Bronchial epithelial cell (primary cell): ENCODE measurements at places on chromosomes 16 and 17.
A peak's percentile ranks its signal among the peaks of the same experiment; 100 is the strongest.

- DNase-seq = no peak
Observed at GRCh38 chr16:4685776-4686496, 7.4 kb upstream of the NUDT16L1 start.

GRCh38 chr16:11869353-11870228 lies 18.2 kb upstream of the RSL1D1 start:
- no peak for DNase-seq

- no peak for DNase-seq
Observed at GRCh38 chr17:11300738-11301137, 59.7 kb downstream of the SHISA6 start.

DNA sequence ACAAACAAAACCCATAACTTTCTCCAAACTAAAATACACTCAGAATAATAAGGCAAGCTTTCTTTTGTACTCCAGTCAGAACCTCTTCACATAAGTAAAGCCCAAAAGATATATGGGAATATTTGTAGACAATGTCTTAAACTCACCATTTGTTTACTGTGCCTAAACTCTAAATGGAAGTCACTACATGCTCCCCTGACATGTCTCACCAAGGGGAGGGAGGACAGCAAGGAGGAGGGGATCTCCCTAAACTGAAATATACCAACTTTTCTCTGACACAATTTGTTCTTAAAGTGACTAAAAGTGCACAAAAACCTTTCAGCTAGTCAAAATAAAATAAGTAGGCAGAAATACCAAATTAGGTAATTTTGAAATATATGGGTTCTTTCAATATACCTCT lies 38.5 kb downstream of the GRB7 start:
- no peak for DNase-seq

DNA sequence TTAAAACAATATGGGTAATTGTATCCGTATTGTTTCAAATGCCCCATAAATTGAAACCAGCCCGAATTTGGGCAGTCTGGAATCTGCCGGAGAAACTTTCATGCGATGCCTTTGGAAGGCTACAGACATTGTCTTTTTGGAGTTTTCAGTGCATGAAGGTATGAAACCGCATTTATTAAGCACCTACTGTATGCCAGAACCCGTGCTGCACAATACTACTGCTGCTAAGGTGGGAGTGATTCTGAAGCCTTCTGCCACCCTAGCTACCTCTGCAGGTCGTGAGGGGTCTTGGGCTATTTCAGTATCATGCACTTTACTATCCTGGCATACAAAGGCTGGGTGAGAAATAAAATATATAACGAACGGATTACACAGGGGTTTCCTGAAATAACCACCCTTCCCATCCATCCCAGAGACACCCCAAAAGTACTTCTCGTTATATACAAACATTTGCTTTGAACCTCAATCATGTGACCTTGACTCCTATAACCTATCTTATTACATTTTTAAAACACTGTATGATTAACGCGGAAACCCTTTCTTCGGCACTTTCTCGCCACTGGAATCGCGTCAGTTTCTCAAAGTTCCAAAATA lies 1.0 kb upstream of the MSI2 start:
- no peak for DNase-seq

DNA sequence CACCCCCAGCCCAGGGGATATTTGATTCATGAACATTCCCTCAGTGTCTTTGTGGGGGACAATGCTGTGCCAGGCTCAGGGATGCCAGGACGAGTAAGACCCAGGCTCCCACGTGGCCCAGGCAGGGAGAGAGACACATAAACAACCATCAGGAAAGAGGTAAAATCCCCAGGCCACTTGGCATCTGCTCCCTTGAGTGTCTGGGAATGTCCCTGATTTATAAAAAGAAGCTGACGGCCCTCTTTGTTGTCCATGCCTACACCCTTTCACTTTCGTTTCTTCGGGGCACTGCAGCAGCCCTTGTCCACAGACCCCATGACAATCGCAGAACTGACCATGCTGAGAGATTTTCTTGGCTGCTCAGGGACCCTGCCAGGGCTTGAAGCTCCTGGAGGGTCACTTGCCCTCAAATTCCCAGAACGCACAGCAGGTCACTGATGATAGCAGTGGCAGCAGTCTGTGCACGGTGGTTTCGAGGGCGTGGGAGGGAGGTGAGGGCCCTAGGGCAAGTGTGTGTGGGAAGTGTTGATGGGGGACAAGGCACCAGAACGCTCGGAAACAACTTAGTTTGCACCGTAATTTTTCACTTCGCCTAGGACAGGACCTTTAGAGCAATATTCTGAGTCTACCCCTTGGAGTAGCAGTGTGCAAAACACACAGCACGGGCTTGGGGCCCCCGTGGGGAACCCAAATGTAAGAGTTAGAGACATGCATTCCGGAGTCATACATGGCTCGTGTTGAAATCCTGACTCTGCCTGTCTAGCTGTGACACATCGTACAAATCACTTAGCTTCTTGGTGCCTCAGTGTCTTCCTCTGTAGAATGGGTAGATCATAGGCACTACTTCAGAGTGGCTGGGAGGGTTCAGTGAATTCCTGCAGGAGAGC lies 4.7 kb downstream of the NOD2 start:
- peak; percentile 47 for DNase-seq

- no peak for DNase-seq
Observed at GRCh38 chr17:49986396-49987289, 8.4 kb downstream of the DLX3 start.

DNA sequence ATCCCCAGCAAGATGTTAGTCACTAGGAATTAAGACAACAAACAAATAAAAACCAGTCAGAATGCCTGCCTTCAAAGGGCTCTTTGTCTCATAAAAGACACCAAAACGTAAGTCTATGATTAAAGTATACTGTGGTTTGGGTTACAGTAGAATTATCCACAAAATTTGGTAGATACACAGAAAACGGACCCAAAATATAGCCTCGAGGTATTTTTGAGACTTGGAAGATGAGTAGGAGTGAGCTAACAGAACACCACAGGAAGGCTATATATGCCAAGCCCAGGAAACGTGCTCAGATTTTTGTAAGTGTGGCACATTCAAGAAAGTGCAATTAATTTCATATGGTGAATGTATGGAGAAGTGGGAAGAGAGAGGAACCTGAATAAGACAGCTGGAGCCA lies 831.4 kb downstream of the CDH11 start:
- no peak for DNase-seq

DNA sequence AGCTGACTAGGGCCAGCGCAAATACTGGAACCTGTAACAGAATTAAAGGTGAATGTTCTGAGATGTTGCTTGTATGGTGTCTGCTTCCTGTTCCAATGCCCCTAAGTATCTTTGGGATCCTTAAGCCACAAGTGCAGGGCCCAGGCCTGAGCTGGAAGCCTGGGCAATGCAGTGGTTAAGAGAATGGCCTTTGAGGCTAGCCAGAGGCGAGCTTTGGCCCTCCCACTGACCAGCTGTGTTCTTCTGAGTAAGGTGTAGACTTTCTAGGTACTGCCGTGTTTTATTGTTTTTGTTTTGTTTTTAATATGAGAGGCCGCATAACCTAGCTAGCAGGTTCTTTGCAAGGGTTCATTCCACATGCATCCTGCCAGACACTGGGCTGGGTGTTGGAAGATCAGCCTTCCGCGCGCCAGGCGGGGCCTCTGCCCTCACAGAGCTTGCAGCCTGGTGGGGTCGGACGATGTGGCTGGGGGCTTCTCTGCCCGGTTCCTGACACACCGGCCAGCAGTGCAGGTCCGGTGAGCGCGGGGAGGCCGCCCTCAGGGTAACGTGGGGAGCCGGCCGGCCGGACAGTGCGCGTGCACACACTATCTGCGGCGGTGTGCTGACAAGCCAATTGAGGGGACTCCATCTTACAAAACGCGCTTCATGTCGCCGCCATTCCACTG lies 551 bp upstream of the MLX start:
- DNase-seq = no peak

DNA sequence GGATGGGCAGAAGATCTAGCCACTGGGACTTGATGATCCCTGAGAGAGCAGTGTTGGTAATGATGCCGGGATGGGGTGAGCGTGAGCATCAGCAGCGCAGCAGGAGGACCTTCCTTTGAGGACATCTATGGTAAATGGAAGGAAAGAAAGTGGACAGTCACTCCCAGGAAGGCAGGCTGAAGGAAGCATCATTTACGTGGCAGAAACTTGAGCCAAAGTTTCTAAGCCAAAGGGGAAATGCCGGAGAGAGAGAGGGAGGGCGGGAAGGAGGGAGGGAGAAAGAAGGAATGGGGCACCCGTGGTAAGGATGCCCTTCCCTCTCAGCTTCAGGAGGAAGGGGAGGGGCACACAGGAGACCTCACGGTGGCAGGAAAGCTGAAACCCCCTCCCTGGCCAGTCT lies 86.3 kb upstream of the CACNG5 start:
- no peak for DNase-seq

DNA sequence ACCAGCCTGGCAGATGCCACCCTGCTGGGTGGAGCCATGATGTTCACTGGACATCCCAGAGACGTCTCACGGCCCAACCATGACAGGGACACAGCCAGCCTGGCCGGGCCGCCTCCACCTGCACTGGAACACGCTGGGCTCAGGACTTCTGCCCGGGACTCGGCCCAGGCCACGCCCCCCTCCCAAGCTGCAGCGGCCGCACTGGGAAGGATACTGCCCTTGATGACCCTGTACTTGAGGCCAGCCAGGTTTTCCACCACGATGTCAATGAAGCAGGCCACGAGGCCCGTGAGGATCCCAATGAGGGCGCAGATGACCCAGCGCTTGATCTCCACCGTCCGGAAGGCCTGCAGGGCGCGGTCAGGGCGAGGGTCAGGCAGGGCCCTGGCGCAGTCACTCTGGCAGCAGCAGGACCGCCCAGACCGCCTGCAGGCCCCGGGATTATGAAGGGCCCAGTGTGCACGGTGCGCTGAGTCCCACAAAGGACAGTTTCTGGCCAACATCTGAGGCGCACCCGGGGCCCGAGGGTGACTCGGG lies 14.2 kb downstream of the CLCN7 start:
- DNase-seq = no peak

DNA sequence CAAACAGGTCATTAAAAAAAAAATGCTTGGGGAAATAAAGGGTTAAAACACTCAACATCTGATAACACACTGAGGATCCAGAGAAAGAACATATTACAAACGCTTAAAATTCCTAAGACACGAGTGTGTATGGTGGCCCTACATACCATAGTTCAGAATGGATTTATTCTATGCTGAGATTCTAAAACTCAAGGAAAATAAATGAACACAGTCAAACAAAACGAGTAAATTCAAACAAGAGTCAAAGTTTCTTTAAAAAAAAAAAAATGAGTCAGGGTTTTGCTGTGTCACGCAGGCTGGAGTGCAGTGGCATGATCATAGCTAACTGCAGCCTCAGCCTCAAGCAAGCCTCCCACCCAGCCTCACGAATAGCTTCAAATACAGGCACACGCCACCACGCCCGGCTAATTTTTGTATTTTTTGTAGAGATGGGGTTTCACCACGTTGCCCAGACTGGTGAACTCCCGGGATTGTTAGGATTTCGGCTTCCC lies 17.4 kb downstream of the CRK start:
- peak; percentile 21 for DNase-seq

DNA sequence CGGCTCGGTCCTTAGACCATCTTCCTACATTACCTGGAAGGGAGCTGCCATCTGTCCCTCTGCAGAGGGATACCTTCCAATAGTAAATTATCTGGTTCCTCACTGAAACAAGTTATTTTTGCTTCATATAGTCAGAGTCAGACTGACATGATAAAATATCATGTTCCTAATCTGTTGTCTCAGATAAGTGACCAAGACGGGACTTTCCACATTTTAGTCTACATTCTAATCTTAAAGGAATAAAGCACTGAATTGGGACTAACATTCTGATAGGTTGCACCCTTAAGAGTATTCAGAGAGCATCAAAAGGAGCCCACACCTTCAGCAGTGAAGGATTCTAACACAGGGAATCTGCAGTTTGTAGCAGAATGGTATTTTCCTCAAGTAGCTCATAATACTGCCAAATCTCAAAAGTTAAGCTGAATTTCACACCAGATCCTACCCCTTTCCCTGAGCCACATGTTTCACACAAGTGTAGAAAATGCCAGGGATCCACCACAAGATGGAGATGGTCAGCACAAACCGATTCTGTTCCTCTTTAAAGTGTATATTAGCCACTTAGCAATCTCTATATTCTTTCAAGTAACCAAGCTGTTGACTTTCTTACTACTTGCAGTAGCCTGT lies 13.4 kb downstream of the GINS2 start:
- DNase-seq = no peak

DNA sequence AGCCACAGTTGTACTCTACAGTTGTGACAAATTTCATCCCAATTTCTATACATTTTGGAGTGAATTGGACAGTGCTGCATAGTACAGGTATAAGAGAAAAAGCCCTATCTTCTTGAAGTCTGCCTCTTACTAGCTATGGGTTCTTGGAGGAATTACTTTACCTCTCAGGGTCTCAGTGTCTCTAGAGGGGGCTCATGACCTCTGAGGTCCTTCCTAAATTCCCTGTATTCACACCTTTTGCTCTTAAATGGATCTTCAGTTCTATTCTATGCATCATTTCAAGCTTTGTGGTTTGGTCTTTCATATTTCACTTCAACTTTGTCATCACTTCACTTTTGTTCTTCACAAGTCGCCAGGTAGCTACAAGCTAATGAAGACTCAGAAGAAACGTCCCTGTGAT lies 71.2 kb upstream of the ERCC4 start:
- no peak for DNase-seq

- peak; percentile 48 for DNase-seq
Observed at GRCh38 chr16:53695070-53695469, 8.6 kb downstream of the RPGRIP1L start.

- peak; percentile 76 for DNase-seq
Observed at GRCh38 chr17:68101075-68101986, 65.8 kb downstream of the KPNA2 start.

- no peak for DNase-seq
Observed at GRCh38 chr17:74543891-74544760, 1.8 kb downstream of the CD300C start.

DNA sequence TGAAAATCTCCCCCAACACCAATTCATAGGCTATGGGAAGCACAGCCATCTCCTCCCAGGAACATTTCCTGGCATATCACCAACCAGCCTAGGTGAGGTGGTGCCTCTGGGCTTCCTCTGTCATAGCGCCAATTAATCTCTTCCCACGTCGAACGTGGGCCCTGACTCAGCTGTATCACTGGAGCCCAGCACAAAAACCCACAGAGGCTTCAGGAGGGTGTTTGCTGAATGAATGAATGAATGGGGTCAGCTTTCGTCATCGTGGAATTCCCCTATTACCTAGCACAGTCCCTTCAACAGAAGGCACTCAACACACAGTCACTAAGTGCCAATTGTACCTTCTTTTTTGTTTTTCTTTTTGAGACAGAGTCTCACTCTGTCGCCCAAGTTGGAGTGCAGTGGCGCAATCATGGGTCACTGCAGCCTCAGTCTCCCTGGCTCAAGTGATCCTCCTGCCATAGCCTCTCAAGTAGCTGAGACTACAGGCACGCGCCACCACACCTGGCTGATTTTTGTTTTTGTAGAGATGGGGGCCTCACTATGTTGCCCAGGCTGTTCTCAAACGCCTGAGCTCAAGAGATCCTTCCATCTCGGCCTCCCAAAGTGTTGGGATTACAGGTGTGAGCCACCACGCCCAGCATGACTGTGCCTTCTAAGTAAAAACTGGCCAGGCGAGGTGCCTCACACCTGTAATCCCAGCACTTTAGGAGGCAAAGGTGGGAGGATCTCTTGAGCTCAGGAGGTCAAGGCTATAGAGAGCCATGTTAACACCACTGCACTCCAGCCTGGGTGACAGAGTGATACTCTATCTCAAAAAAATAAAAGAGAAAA lies 4.1 kb downstream of the ZNF688 start:
- peak; percentile 81 for DNase-seq

- peak; percentile 97 for DNase-seq
Observed at GRCh38 chr17:35238821-35239220, 4.1 kb upstream of the SLFN5 start.
